ENCODE measurements at places on chromosomes 16 and 17.
A peak's percentile ranks its signal among the peaks of the same experiment; 100 is the strongest.

- no peak for DNase-seq
Observed at GRCh38 chr17:6078458-6078871, 8.3 kb downstream of the WSCD1 start.

- no peak for DNase-seq
Observed at GRCh38 chr16:84040823-84041820, 1.5 kb downstream of the SLC38A8 start.

DNA sequence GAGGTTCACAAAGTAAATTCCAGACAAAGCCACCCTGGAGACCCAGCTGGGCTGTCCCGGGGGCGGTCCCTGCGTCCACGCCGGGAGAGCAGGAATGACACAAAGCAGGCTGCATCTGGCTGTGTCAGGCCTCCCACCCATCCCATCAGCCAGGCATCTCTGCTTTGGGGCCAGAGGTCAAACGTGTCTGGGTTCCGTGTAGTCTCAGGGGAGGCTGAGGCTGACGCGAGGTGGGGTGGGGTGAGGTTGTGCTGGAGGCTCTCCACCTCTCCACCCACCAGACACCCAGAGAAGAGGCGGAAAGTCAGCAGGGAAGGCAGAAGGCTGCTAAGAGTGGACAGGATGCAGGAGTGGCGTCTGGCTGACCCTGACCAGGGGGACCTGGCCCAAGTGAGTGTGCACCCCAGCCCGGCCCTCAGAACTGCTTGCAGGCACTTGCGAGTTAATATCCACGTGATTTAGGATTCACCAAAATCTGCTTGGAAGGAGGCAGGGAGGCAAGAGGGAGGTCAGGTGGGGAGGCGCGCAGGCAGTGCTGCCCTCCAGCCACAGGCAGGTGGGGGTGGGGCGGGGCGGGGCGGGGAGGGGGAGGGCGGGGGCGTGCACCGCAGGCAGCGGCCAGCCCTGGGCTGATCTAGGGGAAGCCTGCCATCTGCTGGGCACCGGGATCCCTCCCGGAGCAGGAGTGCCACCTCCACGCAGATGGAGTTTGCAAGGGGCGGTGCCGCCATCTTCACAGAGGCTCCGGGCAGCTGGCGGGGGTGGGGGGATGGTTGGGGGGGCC lies 44.3 kb downstream of the TBC1D16 start:
- DNase-seq, result peak; percentile 60

GRCh38 chr16:23031508-23032098 lies 117.6 kb downstream of the USP31 start:
- DNase-seq, result no peak

- no peak for DNase-seq
Observed at GRCh38 chr16:3789375-3790099, 72.2 kb upstream of the TRAP1 start.

GRCh38 chr17:15307710-15308111 lies 33.7 kb downstream of the TEKT3 start:
- no peak for DNase-seq

DNA sequence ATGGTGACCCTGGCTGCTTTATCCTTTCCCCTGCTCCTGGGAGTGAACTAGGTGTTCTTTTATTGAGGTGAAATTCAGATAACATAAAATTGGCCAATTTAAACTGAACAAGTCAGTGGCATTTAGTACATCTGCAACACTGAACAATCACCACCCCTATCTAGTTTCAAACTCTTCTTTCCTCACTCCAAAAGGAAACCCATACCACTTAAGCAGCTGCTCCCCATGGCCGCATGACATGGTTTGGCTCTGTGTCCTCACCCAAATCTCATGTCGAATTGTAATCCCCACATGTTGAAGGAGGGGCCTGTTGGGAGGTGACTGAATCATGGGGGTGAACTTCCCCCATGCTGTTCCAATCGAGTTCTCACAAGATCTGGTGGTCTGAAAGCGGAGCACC lies 154.1 kb downstream of the STX8 start:
- no peak for DNase-seq

DNA sequence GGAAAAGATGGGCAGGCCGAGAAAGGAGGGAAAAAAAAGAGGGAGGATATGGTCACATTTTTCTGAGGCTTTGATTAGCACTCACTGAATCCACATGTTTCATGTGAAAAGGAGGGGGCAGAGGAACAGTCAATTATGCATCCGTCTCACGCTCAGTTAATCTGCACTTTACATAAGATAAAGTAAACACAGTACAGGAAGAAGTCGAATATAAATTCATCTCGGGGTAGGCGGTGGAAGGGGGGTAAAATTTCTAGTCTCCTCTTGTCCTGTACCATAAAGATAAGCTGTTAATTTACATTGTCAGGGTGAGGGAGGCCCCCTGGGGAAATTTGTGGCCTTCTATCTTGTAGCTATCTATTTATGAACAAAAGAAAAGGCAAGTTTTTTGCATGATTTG lies 73.1 kb upstream of the CES5A start:
- DNase-seq, result no peak

DNA sequence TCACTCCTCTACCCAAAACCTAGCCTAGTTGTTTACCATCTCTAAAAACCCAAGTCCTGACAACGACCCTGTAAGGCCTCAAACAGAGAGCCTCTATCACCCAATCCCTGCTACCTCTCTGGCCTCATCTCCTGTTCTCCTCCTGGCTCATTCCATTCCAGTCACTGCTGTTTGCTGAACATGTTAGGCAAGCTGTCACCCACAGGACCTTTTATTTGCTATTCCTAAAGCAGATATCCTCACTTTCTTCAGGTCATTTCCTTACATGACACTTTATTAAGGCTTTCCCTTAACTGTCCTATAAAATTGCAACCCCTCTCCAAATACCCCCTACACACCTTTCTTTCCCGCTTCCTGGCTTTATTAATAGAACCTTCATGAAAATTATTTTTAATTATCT lies 85.1 kb downstream of the KANSL1 start:
- no peak for DNase-seq

GRCh38 chr17:71666047-71666446 lies 454.8 kb upstream of the SOX9 start:
- DNase-seq, result no peak

- DNase-seq, result no peak
Observed at GRCh38 chr16:10752843-10753523, 9.3 kb downstream of the NUBP1 start.

DNA sequence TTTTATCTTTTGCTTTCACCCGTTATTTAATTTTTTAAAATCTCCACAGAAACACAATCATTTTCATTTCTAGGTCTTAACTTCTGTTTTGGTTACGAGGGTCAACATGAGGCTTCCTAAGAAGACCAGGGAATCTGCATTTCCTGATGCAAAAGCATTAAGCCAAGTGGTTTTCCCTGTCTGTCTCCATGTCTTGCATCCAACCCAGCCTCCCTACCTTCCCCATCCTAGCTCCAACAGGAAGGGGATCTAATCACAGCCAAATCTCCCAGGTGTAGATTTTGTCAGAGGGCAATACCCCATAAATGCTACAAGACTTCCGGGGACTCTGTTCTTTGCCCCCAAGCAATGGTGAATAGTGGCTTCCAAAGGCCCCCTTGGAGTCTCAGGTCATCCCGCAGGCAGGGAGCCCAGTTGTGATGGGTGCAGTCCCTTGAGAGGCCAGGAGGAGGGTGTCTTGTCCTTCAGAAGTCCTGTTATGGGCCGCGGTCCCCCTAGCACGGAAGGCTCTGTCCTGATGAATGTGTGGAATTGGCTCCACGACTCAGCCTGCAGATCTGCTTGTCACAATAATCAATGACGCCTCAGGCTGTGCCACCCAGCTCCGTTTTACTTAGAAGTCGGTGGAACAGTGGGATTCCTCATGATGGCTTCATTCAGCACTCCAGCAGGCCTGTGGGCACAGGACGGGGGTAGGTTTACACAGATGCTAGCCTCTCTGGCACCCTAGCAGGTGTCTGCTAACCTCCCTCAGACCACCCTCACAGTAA lies 141.1 kb downstream of the RGS9 start:
- DNase-seq, result no peak

DNA sequence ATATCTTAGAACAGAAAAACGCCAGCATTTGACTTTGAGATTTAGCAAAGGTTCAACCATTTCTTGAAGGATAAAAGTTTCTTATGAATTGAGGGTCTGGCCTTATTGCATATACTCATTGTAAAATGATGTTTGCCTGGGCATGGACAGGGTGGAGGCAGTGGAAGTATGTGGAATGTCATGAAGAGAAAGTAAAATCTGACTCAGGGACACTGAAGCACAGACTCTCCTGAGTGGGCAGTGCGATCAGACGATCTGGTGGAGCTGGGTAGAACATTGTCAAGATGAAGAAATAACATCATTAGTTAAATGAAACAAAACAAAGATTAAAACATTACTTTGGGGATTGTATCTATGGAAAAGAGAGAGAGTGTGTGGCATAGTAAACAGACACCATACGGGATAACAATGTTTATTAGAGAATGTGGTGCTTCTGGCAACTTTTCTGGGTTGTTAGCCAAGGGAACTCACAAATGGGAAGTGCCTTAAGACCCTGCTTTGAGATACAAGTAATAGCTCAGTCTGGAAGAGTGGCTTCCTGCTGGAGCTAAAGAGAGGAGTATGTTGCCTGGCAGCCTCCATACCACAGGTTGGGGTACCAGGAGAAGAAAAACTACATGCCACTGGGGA lies 4.4 kb downstream of the MAP3K3 start:
- no peak for DNase-seq

- DNase-seq, result no peak
Observed at GRCh38 chr16:68367030-68367429, 56.2 kb downstream of the PRMT7 start.

DNA sequence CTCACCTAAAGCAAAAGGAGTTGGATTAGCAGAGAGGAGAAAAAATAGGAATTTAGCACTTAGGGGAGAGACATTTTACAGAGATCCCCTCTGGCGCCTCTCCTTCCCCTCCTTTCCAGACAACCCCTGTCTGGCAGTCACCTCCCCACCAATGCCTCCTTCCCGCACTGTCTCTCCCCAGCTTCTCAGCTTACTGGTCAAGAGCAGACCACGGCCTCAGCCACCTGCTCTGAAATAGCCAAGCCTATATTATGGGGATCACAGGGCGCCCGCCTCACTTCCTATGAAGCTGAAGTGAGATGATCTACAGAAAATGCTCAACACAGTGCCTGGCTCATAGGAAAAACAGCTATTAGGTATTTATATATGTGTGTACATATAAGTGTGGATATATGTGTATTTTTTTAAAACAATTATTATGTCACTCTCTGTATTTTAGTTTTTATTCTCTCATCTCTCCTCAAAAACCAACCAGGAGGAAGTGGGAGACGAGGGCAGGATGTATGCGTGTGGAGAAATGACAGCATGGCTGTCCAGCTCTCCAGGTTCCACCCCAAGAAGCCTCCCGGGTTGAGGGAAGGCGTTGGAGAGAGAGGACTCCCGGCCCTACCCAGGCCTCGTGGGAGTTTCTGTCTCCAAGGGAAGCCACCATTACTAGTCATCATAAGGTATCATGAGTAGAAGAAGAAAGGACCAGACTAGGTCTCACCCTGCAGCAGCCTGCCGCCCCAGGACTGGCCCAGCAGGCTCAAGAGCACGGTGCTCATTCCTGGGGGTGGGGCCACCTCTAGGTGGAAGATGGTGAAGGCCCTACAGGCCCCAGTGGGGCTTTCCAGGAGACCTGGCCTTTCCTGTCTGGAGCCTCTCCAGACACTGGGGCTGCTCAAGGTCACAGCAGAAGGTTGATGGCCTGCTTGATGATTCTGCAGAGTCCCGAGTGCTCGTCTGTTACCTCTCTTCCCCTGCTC lies 27.2 kb downstream of the MAP3K14 start:
- DNase-seq, result no peak

GRCh38 chr17:8063761-8064534 lies 23.6 kb downstream of the ALOX12B start:
- DNase-seq, result no peak

GRCh38 chr17:51461578-51462004 lies 201.2 kb downstream of the UTP18 start:
- DNase-seq, result peak; percentile 4
